ENCODE measurements at places on chromosomes 6 and 20.

DNA sequence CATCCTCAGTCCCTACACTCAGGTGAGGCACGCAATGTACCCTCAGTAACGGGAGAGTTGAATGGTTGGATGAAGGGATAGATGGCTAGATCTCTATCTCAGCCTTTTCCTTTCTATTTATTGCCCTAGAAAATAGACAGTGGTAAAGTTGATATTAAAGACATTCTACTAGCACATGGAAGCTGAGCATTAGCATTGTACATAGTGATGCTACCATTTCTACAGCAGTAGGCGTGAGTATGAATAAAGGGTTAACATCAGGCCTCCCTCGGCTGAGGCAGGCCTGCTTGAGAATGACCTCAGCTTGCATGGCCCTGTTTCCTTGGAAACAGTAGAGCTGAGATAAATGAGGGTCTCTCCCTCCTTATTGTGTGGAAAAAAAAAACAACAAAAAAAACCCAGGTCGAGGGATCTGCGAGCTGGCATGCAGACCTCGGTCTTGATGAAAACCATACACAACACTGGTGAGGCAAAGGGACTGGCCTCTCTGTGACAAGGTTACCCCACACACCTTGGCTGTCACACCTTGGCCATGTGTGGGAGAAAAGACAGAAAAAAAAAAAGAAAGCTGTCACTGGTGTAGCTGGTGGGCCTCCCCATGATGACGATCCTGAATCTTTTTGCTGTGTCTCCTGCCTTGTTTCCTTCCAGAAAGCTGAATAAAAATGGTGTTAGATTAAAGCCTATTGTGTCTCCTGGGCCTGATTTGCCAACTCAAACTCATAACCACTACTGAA lies 160.0 kb downstream of the HACE1 start:
- DNase-seq = no peak

DNA sequence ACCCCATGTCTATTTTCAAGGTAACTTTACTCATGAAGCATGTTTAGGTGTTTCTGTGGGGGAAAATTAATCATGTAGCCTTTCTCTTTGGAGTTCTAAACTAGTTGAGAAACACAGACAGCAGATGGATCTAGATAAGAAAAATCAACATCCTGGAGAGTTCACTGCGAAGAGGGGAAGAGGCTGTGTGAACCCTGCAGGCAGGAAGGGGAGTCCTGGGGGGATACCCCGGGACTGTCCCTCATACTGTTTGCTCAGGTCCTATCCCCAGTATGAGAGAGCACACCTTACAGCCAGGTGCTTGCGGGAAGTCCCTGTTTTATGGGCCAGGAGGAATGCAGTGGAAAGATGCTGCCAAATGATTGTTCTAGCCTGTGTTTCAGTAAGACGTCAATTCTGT lies 32.7 kb downstream of the CHMP4B start:
- no peak for DNase-seq

DNA sequence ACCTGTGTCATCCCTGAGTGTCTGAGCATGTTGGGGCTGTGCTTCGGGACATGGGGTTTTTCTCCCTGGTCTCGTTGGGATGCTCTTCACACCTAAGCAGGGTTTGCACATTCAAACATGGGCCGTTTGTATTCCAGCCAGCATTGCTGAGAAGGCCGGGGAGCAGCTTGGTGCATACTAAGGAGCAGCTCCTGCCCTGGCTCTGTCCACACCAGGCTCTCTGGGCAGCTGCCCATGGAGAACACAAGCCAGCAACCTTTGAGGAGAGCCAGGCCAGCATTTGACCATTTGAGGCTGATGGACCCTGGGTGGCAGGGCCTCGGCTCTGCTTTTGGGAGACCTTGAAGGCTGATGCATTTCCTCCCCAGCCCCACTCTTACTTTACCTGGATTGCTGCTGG lies 92.1 kb downstream of the PHACTR3 start:
- no peak for DNase-seq

- DNase-seq = no peak
Observed at GRCh38 chr20:49280463-49281058, 2.7 kb upstream of the ZNFX1 start.

DNA sequence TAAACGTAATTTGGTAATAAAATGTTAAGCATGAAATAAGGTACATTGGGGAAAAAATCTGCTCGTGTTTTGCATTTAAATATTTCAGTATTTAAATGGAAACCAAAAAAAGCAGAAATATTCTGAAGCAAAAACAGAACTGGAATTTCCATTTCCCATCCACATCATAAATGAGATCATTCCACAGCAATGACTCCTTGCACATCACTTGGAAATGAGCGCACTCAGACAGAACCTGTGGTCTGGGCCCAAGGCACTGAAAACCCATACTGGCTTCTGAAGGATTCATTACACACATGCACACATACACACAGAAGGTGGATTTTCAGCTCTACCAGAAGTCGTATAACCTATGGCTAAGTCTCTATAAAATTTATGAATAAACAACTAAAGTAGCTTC lies 174.8 kb downstream of the IBTK start:
- no peak for DNase-seq

Measured in NCI-H2081 (cell line).